ENCODE measurements at places on chromosomes 11 and 22.

- no peak for DNase-seq
Measured at GRCh38 chr11:10208131-10208575, 85.9 kb downstream of the SBF2 start.

DNA sequence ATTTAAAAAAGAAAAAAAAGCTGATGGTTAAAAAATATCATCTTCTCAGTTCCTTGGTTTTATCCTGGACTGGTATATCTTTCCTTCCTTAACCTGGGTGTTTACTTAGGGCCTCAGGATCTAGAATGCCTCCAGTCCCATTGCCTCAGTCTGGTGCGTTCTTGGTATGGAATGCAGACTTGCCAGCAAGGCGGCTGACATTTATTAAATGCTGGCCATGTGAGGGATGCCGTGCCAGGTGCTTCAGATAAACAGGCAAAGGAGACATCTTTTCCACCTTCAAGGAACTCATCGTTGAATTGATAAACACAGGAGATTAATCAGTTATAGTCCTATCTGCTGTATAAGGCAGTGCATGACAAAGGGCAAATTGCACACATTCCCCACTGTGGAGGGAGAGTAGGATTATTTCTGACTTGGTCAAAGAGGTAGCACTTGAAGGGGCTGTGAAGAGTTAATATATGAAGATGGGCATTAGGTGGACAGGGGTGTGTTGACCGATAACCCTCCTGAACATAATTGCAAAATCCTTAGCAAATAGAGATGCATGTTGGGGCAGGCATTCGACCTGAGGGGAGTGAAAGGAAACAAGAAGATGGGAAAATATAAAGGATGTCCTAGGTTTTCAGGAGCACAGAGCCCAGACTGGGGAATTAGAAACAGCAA lies 54.4 kb downstream of the ALX4 start:
- DNase-seq = no peak

DNA sequence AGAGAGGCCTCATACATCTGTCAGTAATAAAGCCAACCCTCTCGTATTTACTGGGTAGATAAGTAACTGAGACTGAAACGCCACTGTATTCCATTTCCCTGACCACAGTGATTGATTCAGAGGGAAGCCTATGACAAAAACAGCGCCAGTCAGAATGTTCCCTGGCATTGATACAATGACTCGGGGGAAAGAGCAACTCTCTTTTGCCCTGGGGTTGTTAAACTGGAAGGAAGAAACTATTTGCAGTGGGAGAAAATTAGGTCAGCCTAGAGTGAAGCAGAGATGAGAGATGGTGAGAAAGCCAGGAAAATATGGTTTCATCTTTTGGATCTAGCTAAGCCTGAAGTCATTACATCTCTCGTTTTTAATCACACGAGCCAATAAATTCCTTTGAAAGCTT lies 48.6 kb upstream of the RBFOX2 start:
- DNase-seq = no peak

- no peak for DNase-seq
Measured at GRCh38 chr11:83819931-83820549, 533.9 kb upstream of the CCDC90B start.

DNA sequence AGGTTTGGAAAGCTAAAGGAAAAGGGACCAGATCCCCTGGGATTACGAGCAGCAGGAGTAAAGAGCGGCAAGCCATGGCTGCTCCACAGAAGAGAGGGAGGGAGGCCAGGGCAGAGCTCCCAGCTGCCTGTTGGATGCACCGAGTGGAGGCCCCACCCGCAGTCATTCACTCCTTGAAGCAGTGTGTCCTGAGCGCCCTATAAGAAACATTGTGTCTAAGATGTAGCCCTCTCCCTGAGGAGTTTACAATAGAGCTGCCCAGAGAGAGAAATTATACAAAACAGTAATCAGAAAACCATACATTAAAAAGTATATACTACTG lies 54.7 kb upstream of the CSNK2A3 start:
- no peak for DNase-seq

DNA sequence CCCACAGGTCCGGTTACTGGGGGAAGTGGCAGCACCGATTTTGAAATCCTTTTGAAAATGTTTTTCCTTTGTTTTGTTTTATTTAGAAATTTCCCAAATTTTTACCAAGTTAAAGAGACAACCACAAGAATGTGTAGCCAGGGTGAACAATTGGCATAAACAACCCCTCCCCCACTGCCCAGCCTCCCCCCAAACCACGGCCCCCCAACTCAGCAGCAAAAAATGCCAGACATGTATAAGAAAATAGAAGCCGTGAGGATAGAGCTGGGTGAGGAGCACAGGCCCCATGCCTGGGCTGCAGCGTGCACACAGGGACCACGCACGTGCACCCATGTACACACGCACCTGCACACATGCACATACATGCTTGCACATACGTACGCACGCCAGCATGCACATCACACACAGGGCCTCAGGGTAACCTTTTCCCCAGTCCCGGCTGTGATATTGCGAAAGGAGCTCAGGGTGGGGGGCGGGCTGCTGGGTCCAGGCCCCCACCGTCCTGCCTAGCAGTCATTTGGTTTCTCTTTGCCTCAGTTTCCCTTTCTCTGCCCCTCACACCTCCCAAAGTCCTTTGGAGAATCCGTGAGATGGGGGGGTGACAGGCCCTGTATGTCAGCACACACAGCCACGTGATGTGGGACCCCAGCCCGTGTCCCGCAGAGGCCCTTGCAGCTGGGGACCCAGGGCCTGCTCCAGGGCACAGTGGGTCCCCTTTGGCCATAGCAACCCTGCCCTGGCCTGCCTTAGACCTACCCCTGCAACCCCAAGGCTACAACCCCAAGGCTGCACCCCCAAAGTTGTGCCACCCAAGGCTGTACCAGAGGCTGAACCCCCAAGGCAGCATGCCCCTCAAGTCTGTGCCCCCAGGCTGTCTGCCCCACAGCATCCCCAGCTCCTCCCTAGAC lies 42.9 kb downstream of the IGF2 start:
- no peak for DNase-seq

GRCh38 chr22:47088480-47089158 lies 326.2 kb downstream of the TBC1D22A start:
- no peak for DNase-seq

- DNase-seq = no peak
Measured at GRCh38 chr22:29765905-29766631, 739 bp downstream of the ZMAT5 start.

DNA sequence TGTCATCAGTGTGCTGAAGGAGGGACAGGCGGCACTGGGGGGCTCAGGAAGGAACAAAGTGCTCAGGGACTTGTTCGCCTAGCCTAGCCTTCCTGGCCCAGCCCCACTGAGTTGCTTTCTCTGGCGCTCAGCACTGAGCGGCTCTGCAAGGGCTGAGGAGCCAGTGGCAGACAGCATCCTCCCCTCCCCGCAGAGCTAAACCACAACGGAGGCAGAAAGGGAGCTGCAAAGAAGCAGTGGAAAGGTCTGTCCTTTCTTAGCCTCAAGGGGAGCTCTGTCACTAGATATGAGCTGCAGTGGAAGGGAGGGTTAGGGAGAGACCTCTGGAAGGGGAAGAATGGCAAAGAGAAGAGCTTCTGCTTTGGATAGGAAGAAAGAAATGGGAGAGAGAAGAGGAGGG lies 89.7 kb upstream of the PHOX2A start:
- no peak for DNase-seq

DNA sequence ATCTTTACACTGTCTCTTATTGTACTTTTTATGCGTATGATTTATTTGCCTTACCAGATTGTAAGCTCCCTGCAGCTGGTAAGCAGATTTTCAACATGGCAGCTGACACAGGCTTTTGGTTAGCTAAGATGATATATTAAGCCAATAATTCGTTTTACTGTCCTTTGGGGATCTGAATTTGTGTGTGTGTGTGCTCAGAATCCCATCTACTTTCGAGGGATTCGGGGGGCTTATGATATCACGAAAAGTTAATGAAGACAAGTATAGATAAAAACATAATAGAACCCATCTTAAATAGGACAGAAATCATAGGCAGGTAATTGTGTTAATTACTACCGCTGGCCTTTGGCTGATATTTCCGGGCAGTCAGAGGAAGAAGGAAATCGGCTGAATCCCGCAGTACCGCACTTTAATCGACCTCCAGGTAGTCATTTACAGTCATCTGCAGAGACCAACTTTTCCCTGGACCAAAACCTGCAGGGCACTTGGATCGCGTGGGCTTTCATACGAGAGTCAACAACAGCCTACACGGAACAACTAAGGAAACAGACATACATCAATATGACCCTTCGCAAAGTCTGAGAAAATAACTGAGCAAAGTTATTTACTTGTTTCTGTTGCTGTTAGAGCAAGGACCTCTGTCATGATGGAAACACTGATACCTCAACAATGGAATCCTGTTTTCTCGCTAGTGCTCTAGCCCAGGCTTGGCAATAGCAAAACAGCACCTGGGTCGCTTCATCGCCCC lies 802 bp downstream of the KBTBD3 start:
- no peak for DNase-seq

Measured in D721Med (cell line).